ENCODE measurements at places on chromosomes 12 and 14.

DNA sequence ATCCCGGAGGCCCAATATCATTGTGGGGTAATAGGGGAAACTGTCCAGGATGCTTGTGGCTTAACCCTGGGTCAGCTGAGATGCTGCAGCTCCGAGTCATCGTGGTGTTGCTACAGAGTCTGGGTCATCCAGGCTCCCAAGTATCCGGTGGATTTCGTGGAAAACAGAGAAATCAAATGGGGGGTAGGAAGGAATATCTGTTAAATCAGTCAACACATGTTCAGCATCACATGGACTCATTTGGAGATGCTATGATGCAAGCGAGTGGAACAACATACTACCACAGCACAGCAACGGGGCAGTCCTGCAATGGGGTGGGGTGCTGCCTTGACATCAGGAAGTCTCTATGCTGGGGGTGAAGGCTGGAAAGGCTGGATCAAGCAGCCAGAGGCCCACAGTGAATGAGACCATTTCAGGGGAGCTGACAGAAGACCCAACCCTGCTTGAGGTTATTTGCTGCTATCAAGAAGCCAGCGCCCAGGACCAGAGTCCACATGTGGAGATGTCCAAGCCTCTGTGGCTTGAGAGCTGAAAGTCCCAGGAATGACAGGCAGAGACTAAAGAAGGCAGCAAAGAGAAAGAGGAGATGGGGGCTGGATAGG is 22.9 kb downstream of the VDR start:
- DNase-seq, result peak; percentile 45

DNA sequence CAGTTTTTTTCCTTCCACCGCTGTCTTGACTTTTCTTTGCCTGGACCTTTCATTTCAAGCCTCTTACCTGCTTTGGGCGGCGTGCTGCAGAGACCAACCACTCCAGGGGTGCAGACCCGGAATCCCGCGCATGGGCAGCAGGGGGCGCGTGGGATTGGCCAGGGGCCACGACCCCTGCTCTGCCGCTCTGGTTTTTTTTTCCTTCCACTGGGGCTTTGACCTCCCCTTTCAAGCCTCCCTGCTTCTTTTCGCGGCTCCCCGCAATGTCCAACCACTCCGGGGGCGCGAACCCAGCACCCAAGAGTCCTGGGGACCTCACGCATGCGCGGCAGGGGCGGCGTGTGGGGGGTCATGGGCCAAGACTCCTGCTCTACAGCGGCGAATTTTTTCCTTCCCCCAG is 325.1 kb downstream of the ALG10 start:
- DNase-seq, result peak; percentile 44

GRCh38 chr12:21962236-21962635 is 21.0 kb upstream of the ABCC9 start:
- no peak for DNase-seq

GRCh38 chr14:94471045-94471444 is 5.0 kb downstream of the SERPINA9 start:
- no peak for DNase-seq

- no peak for DNase-seq
Observed at GRCh38 chr12:1504304-1504894, 90.0 kb downstream of the FBXL14 start.

DNA sequence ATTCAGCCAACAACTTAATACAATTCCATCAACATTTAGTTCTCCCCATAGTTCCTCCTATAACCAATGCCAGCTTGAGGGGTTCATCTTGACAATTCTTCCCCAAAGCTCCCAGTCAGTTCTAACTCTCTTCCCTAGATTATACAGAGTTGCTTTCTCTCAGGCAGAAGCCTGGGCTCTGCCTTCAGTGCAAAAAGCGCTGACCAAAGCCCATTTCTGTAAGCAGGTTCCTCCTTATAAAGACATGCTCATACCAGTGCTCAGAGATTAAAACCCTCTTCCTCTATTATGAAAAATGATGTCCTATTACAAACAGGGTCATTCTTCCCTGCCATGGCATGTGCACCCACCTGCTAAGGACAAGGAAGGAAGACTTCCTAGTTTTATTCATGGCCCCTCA is 16.2 kb downstream of the SPIC start:
- DNase-seq, result no peak

- no peak for DNase-seq
Observed at GRCh38 chr14:53921027-53921426, 35.6 kb downstream of the BMP4 start.

GRCh38 chr12:72699362-72699761 is 427.2 kb downstream of the TRHDE start:
- no peak for DNase-seq

DNA sequence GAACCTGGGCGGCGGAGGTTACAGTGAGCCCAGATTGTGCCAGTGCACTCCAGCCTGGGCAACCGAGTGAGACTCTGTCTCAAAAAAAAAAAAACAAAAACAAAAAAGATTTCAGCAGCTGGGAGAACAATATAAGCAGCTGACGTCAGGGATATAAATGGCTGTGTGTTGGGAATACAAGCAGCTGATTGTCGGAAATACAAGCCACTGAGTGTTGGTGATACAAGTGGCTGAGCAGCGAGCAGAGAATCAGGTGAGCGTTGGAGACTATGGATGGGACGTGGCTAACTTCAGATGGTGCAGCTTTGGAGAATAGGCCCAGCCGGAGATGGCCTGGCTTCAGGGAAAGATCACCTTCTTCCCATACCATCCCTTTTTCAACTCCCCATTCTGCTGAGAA is 32.0 kb downstream of the PSEN1 start:
- DNase-seq, result no peak

- DNase-seq, result no peak
Observed at GRCh38 chr14:103708750-103709187, 6.5 kb downstream of the XRCC3 start.

DNA sequence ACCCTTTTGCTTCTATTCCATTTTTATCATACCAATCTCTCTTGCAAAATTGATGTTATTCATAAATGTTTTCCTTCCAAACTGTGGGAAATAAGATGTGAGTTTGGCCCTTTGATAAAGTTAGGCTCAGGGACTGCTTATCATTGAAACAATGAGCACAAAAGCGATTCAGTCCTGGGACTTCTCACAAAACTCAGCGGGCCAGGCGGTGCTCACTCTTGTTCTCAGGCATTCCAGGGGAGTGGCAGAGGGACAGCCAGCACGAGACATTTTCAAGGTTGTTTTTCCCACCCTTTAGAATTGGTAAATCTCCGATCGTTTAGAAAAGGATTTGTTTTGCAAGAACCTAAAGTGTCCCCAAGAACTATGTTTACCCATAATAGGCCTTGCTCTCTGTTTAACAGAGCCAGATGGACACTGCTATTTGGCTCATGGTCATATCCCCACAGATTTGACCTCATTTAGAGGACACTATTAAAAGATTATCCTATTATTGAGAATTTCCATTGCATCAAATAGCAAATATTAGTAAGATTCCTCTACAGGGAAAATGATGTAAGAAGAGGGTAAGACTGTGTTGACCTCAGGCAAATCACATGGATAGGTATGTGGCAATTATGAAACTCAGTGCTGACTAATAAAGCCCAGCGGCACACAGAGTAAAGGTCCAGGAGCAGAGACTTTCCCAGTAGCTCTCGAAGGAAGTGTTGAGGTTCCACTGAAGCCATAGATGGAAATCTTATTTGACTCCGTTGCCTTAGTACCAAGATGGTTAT is 102.7 kb upstream of the USP44 start:
- DNase-seq, result peak; percentile 15

GRCh38 chr12:8572507-8572906 is 31.8 kb upstream of the CLEC4E start:
- no peak for DNase-seq

DNA sequence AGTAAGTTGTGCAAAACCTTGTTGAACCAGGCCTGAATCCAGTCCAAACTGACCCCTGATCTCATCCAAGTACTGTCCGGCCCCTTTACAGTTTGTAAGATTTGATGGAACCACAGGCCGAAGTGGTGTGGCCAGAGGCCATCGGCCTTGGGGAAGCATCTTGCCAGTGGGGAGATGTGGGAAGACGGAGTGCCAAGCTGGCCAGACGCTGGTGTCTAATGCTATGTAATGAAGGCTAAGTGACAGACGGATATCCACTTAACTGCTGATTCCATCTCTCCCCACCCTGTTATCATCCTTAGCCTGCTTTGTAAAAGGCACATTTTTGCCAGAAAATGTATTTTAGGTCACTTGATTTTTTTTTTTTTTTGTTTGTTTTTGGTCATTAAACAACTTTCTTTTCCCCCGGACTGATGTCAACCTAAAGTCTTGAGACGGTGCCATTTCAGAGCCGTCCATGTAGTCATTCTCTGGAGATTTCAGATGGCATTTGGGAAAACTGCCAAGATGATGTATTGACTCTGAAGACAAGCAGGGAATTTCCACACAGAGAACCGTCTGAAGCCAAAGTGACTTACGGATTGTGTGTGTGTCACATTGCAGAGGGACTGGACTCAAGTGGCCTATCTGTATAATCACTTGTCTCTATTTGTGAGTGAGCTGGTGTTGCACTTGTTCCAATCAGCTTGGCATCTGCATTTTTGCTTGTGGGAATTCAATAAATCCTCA is 86.5 kb upstream of the MANSC4 start:
- DNase-seq, result no peak

DNA sequence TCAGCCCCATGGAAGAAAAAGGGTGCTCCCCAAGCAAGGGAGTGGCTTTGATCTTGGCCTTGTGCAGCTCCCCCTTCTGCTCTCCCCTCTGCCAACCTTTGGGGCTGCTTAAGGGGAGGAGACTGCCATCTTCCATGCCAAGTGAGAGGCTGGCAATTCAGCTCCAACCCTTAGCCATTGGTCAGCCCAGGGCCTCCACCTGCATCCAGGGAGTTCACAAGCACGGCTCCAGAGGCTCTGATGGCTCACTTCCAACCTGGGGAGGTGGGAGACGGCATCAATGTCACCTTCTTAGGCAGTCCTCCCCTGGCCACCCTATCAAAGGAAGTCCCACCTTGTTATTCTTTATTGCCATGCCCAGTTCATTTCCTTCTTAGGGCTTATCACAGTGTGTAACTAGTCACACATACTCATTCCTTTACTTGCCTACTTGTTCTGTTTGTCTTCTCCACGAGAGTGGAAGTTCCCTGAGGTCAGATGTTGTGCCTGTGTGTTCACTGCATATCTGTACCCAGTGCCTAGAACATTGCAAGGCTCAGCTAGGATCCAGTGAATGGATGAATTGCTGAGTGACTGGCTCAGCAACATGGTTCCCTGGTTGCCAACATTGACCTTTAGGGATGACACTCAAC is 5.0 kb downstream of the HDAC7 start:
- DNase-seq, result no peak

- DNase-seq, result peak; percentile 97
Observed at GRCh38 chr14:105026033-105026785, 5.3 kb upstream of the CDCA4 start.

DNA sequence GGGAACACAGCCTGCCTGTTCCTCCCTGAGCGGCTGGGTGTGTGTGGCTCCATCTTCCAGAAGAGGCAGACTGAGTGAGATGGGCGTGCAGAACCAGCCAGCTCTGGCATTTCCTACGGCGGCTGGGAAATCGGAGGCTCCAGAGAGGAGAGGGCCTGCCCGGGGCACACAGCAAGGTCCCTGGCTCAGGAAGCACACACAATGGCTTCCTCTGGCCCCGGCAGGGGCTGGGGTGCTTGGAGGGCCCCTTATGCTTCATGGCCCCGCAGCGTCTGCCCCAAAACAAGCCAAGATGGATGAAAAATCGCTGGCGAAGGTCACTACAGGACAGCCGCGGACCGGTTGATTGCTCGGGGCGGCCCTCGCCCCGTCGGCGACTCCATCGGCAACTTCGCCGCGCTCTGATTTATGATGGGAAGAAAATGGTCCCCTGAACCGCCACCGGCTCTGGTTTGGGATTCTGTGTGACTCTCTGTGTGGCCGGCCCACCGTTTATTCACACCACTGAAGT is 191.5 kb upstream of the C14orf180 start:
- DNase-seq, result no peak

- no peak for DNase-seq
Observed at GRCh38 chr14:59691266-59691665, 114.7 kb upstream of the CCDC175 start.

- DNase-seq, result no peak
Observed at GRCh38 chr14:104600141-104600643, 4.4 kb downstream of the TMEM179 start.

DNA sequence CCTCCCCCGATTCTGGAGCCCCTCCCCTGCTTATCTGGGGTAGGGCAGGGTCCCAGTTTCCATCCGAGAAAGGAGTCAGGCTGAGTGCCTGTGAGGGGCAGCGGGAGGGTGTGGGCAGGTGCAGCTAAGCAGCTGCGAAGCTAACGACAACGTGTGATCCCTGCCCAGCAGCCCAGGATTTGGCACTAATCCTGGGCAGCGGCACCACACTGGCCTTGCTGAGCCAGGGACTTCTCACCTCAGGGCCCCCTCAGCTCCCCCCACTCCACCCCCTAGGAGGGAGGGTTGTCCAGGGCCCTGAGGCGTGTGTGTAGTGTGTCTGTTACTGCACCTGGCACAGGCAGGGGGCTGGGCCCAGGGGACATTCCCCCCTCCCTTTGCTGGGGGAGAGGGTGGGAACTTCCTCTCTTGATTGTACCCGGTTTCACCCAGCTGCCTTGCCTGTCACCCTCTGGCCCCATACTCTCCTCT is 1.8 kb downstream of the SMIM41 start:
- DNase-seq, result no peak

- no peak for DNase-seq
Observed at GRCh38 chr12:117596968-117597367, 235.5 kb upstream of the NOS1 start.

DNA sequence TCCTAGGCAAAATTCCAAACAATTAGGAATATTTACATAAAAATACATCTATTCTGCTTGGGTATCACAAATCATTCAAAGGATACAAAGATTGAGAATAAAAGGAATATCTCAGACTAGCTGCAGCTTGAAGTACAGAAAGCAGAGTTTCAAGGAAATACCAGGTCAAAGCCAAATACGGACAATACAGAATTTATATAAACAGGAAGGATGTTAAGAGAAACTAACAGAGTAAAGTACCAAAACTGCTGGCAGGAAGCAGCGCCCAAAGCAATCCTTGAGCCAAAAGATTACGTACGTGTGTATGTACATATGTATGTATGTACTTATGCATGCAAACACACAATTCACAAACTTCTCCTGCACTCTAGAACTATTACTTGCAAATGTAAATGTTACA is 86.6 kb downstream of the PPP1R12A start:
- no peak for DNase-seq

All from RKO (cell line).